NCI-H1092 (cell line): ENCODE measurements at places on chromosomes 3 and 15.

GRCh38 chr3:160260587-160261270, 35.5 kb downstream of the C3orf80 start:
- no peak for DNase-seq

DNA sequence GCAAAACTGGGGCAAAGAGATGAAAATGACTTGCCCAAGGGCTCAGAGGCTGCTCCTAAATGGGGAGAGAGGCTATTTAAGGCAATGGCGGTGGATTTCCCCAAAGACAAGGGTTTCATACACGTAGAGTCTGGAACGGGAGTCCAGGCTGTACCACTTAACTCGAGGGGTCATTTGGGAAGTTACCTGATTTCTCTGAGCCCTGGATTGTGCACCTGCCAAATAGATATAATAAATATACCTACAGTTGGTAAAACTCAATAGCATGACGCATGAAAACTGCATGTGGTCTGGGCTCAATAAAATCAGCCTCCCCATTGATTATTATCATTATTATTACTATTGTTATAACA, 1.3 kb upstream of the ITPR1 start:
- DNase-seq: no peak

GRCh38 chr3:65666448-65667091, 372.1 kb downstream of the MAGI1 start:
- DNase-seq: no peak

- no peak for DNase-seq
Observed at GRCh38 chr3:17686613-17687012, 55.8 kb downstream of the TBC1D5 start.

DNA sequence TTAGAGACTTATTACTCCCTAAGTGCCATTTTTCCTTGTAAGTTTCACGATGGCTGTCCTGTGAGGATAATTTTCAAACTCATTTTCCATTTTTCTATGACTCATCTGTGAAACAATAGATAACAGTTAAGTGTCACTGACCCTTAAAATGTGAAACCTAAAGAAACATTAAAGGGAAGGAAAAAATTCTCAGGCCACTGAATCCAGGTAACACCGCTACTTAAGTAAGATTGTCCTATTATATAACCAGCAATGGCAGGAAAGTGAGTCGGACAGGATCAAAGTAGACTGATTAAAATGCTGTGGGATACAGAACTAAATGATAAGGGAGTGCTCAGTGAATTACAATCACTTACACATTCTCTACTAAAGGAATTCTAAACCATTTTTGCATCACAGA, 12.4 kb downstream of the PLD1 start:
- no peak for DNase-seq

DNA sequence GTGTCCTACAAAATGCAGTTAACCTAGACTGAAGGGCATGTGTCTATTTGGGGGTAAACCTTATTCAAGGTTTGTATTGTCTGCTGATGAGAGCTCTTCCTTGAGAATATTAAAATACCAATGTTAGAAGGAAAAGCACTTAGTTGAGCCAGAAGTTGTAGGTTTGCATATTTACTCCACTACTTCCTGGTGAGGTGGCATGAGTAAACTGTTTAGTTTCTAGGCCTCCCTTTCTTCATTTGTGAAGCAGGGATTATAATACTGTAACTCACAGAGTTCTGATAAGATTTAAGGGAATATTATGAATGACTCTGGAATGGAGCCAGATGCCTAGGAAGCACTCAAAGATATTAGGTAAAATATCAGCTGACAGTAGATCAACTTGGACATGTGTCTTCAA, 46.7 kb downstream of the CD200R1L start:
- DNase-seq: no peak

- no peak for DNase-seq
Observed at GRCh38 chr3:184067573-184068055, 14.8 kb downstream of the HTR3C start.

DNA sequence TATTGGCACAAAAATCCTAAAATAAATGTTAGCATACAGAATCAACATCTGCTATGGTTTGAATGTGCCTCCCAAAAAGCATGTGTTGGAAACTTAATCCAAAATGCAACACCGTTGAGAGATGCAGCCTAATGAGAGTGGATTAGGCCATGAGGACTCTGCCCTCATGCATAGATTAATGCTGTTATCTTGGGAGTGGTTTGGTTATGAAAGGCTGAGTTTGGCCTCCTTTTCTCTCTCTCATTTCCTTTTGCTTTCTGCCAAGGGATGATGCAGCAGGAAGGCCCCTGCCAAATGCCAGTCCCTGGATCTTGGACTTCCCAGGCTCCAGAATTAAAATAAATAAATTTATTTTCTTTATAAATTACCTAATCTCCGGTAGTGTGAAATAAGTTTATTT, 49.4 kb downstream of the SYNM start:
- no peak for DNase-seq

DNA sequence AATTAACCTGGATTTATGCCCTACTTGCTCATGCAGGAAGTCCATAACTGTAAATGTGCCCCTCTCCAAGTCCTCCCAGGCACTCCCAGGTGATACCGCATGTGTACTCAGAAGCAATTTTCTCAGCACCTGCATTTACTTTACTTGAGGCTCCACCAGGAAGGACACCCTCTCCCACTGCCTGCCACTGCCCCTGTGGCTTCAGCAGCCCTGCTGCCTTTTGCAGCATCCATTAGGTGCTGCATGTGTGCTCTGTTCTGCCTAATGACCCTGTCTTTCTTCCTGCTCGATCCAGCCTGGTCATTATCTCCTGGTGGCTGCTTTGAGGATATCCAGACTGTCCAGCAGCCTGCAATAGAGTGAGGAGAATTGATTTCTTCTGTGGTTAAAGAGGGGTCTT, 107.6 kb upstream of the SEMA6D start:
- no peak for DNase-seq

GRCh38 chr3:25663347-25663868, 1.3 kb downstream of the TOP2B start:
- no peak for DNase-seq

- DNase-seq: no peak
Observed at GRCh38 chr15:95804484-95804883, 526.0 kb upstream of the NR2F2 start.

GRCh38 chr15:40854161-40854560, 10.3 kb downstream of the SPINT1 start:
- DNase-seq: no peak

DNA sequence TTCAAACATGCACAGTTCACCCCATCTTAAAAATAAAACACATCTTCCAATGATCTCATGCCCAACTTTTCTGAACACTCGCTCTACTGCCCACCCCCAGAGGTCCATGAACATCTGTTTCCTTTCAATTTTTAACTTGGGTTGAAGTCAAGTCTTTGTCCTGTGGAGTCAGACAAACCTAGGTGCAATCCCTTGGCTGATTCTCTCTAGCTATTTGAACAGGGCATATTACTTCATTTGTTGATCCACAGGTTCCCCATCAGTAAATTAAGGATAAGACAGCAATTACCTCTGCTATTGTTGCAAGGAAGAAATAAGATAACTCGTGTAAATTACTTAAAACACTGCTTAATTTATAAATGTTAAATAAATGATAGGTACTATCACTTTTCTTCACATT, 180.1 kb downstream of the CNTN3 start:
- DNase-seq: no peak

- no peak for DNase-seq
Observed at GRCh38 chr3:27560484-27561056, 76.4 kb upstream of the SLC4A7 start.

GRCh38 chr15:63243101-63243500, 34.3 kb upstream of the APH1B start:
- DNase-seq: no peak
